Neural progenitor cell (in vitro differentiated cells): ENCODE measurements at places on chromosomes 5 and 9.

- DNase-seq = no peak
These were observed 3.2 kb downstream of the GPSM1 start for GRCh38 chr9:136330406-136330990.

- DNase-seq = no peak
These were observed 1329.0 kb upstream of the NUDT12 start for GRCh38 chr5:104891596-104891995.

GRCh38 chr5:79235261-79235633, 684 bp upstream of the JMY start:
- DNase-seq = no peak

- no peak for DNase-seq
These were observed 48.7 kb downstream of the TEK start for GRCh38 chr9:27157736-27158135.

DNA sequence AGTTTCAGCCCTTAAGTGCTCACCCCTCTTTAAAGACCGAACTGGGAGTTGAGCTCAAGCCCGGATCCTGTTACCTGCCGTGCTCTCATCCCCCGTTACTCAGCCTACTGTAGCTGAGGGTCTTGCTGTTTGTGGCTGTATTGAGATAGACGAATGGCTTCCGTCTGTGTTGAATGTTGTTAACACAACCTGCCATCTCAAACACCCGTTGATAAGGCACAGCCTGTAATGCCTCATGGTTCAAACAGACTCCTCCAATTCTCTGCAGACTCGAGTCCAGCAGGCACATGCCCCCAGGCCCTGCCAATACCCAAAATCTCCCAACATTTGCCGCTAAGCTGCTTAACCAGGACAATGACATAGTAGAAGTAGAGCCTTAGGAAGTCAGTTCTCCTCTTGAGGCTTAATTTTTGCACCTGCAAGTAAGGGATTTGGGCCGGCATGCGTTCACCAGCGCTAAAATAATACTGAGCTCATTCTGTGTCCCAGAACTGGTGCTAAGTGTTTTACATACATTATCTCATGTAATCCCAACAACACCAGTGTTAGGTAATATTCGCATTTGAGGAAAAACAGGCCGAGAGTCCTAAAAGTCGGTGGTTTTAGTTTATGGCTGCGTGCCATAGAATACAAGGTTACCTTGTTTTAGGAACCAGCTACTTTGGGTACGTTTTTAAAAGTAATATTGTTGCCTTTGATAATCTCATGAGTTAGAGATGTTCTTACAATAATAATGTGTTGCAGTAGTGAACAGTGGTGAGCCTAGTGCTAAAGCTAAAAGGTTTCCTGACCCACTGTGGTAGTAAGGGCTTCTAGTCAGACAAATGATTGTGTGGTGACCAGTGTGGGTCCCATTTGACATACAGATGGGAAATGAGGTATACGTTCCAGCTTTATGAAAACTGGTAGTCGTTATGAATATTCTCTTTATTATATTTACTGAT, 1.5 kb upstream of the RFX3 start:
- peak; percentile 77 for DNase-seq

- DNase-seq = no peak
These were observed 425.6 kb upstream of the MEF2C start for GRCh38 chr5:89308606-89309040.

GRCh38 chr5:106399391-106399790, 1271.3 kb downstream of the EFNA5 start:
- DNase-seq = no peak

- DNase-seq = no peak
These were observed 8.5 kb downstream of the SPINK9 start for GRCh38 chr5:148343603-148344487.

DNA sequence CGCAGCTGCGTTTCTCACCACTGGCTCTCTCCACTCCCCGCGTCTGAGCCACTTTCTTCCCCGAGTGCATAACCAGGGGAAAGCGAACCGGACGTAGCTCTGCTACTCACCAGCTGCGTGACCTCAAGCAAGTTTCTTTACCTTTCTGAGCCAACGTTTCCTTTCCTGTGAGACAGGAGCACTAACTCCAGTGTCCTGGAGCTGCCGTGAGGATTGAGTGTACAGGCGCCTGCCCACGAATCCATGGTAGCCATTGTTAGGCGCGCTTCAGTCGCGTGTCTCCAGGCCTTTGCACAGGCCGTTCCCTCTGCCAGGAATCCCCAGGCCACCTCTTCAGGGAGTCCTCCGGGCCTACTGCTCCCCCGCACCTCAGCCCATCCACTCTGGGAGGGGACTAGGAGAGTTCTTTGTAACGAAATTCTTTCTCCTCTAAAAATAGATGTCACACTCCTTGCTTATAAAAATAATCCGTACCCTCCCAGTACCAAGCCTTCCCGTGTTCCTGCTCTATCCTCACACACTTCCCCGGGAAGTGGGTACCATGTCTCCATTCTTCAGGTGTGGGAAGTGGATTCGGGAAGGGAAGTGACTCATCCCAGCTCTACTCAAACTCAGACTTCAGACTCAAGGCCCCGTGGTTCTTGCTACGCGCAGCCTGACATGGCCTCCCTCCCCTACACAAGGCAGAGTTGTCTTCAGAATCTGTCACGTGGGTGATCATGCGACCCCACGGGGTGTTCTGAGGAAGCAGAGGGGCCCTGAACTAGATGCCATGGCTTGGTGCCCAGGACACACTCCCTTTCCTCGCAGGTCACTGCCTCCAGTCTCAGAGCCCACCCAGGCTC, 16.1 kb upstream of the CRB2 start:
- DNase-seq = no peak

DNA sequence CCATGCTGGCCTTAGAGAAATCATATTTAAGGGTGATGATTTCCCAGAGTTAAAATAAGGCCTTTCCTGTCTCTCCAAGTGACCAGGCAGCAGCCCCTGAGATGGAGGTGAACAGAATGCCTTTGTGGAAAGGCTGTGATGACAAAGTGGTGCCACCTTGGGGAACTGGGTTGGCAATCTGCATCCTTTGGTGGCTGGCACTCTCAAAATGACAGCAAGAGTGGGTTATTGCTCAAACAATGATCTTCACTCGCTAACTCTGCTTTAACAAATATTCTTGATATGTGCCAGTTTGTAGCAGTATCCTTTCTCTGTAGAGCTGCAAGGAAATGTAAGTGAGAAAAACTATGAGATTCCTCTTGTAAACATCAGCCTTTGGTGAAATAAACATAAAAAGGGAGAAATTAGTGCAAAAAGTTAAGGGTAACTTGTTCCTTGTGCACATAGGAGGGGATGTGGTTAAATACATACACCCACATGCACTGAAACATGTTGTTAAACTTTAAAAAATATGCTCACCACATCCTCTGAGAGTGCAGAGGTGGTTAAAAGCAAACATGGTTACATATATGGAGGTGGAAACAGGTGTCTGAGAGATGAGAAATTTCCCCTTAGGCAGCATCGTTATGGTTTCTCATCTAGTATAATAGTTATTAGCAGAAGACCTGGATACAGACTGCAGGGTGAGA, 373.4 kb upstream of the CTNND2 start:
- no peak for DNase-seq

DNA sequence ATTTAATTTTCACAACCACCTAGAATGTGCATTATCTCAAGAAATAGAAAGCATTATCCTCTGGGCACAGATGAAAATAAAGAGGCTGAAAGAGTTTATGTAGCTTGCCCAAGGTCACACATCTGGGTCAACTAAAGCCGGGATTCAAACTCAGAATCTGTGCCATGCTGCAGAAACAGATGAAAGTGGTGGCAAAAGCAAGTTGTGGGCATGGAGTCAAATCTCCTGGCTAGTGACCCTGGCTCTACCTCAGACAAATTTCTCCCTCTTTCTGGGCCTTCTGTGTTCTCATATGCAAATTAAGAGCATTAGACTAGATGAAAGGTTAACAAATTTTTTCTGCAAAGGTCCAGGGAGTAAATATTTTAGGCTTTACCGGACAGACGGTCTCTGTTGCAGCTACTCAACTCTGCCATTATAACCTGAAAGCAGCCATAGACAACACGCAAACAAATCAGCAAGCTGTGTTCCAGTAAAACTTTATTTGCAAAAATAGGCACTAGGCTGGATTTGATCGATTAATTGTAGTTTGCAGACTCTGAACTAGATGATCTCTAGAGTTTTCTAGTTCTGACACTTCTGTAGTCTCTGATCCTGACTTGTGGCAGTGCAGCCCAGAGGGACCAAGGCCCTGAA, 6.0 kb upstream of the ADRA1B start:
- DNase-seq = no peak

GRCh38 chr5:9892696-9893095, 262.5 kb upstream of the TAS2R1 start:
- no peak for DNase-seq

GRCh38 chr5:147481376-147481775, 28.5 kb downstream of the DPYSL3 start:
- no peak for DNase-seq
